ENCODE measurements at places on chromosomes 16 and 17.
A peak's percentile ranks its signal among the peaks of the same experiment; 100 is the strongest.

DNA sequence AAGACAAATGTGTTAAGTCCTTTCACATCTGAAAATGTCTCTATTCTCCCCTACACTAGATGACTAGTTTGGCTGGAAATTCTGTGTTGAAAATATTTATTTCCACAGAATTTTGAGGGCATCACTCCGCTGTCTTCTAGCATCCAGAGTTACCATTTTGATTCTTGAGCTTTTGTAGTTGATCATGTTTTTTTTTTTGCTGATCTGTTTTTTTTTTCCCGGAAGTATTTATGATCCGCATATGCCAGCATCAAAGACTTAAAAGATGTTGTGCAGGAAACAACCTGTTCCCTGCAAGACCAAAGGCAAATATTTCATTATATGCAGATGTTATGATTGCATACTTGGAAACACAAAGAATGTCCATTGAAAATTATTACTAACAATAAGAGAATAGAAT, 16.7 kb downstream of the OR1D5 start:
- DNase-seq, result no peak

GRCh38 chr16:9153502-9153864, 62.0 kb downstream of the HAPSTR1 start:
- no peak for DNase-seq

DNA sequence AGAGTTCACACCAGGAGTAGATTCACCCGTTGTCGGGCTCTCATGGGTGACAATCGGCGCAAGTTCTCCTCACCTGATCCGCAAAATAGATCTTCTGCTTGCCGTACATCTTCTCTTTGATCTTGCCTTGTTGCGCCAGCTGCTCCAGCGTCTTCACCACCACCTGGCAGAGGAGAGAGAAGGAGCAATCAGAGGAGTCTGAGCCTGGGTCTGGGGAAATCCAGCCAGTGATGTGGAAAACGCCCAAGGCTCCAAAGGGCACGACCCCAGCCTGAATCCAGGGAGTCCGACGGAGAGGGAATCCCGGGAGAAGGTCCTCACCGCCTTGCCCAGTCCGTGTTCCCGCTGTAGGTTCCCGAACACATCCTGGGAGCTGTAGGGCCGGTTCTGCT, 393 bp downstream of the PSMC3IP start:
- DNase-seq, result no peak

DNA sequence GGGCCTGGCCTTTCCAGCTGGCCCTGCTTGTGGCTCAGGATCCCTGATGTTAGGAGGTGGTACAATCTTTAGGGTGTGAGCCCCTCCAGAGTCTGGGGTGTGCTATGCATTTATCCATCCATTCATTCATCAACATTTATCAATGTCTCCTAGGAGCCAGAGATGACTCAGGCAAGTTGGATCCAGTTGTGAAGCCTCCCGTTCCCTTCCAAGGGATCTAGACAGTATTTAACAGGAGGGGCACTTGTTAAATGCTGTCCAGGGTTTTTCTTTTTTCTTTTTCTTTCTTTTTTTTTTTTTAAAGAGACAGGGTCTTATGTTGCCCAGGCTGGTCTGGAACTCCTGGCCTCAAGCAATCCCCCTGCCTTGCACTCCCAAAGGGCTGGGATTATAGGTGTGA, 42.0 kb upstream of the SMPD3 start:
- no peak for DNase-seq

GRCh38 chr17:14228903-14229302, 7.8 kb downstream of the CDRT15 start:
- DNase-seq, result no peak

GRCh38 chr16:81018496-81018895, 11.5 kb downstream of the CENPN start:
- DNase-seq, result no peak

GRCh38 chr16:82655072-82655714, 28.4 kb downstream of the CDH13 start:
- DNase-seq, result peak; percentile 10

GRCh38 chr16:53881371-53881770, 177.4 kb downstream of the FTO start:
- DNase-seq, result no peak

- no peak for DNase-seq
These were observed 29.5 kb downstream of the HYDIN start for GRCh38 chr16:71201054-71201453.
